ENCODE measurements at places on chromosomes 11 and 22. TPM values are rescaled to one million over a fixed set of nuclear protein-coding genes. Genes with fewer than 3 reads are reported as not detected.

GRCh38 chr11:69636512-69637197, 4.3 kb upstream of the CCND1 start:
- DNase-seq, result no peak

Gene C11orf86
- not detected for total RNA-seq

Gene PAMR1
- 172 TPM for total RNA-seq

Gene OR51E2
- 0.69 TPM for total RNA-seq

Data from uterus (tissue), 4 donors.